Prostate gland (tissue), 2 donors: ENCODE measurements at places on chromosomes 5 and 9. TPM values are rescaled to one million over a fixed set of nuclear protein-coding genes. Genes with fewer than 3 reads are reported as not detected.
A peak's percentile ranks its signal among the peaks of the same experiment; 100 is the strongest.

DNA sequence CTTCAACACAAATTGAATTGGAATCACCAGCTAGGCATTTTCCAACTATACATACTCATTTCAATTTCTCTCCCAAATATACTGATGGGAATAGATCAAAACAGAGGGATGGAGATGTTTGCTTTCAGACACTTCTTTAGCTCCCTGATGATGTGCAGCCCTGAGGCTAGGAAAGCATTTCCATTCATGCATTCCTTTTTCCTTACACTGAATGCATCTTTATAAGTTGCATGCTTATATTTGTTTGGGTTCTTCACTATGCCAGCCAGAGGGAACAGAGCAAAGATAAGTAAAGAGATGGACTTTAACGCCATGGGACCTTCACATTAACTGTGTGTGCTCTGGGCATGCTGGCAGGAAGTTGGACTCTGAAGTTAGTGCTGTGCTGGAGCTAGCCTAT lies 696.5 kb upstream of the CDH9 start:
- no peak for DNase-seq

GRCh38 chr9:72462340-72462739 lies 59.1 kb upstream of the TMC1 start:
- no peak for DNase-seq

DNA sequence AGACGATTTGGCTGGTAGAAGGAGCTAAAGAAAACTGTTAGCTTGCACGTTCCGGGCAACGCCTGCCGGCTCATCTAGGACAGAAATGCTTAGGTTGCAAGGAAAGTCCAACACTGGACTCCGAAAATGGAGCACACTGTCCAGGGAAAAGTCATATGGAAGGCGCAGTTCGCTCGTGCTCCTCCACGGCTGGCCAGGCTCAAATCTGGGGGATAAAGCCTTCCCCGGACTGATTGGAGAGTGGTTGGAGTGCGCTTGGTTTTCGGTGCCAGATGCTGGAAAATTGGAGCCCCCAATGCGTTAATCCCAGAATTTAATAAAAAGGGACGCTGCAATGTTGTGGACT lies 955 bp downstream of the CDH6 start:
- DNase-seq, result no peak

DNA sequence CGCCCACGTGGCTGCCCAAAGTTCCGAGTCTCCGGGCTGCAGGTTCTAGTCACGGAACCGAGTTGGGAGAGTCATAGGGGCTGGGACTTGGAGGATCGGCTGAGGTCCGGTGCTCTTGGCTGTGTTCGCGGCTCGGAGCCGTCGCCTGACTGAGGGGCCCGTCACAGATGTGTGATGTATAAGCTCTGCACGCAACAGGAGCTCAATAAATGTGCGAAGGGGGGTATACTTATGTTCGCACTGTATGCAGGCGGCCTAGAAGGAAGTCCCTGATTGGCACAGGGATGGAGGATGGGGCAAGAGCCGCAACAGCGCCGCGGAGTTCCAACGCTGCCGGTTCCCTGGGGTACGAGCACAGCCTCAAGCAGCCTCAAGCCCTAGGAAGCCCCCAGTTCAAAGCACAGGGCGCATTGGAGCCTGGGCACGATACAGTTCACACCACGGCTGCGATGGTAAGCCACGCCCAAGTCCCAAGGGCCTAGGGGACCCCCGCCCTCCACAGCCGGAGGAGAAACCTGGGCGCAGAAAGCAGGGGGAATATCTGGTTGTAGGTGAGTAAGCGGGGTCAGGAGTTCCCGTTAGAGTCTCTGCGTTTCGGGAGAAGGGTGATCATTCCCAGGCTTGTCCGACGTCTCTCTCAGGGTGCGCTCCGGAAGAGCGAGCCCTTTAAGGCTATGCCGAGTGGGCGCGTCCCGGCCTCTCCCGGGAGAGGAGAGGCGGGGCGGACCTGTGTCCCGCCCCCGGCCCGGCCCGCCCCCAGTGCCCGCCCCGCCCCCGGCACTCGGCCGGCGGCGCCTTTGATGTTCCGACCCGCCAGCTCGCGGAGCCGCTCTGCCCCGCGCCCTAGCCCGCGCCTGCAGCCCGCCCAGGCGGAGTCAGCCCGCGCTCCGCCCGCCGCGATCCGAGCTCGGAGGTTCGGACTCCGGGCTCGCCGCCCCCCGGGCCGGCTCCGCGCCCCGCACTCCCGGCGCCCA lies at the start of gene TCF7:
TCF7 (plus strand) TSS at position 780 of the 974 bp plus-strand sequence. CDS start 226 bp downstream, outside the sequence.
- DNase-seq, result peak; percentile 74

GRCh38 chr9:114798101-114798500 lies 7.7 kb downstream of the TNFSF15 start:
- no peak for DNase-seq

GRCh38 chr5:143244000-143244736 lies 159.3 kb downstream of the NR3C1 start:
- peak; percentile 8 for DNase-seq

GRCh38 chr9:113922160-113922559 lies 46.1 kb downstream of the ZNF618 start:
- DNase-seq, result peak; percentile 3

Gene SLC1A1
- total RNA-seq, result 2.9 TPM
